Stimulated activated naive CD8-positive, alpha-beta T cell treated with anti-CD3 and anti-CD28 coated beads, Interleukin-15, amount 100 ng/mL, for 72 hours (primary cell): ENCODE measurements at places on chromosomes 11 and 22.

GRCh38 chr11:47971501-47971900, 8.9 kb upstream of the PTPRJ start:
- no peak for DNase-seq

DNA sequence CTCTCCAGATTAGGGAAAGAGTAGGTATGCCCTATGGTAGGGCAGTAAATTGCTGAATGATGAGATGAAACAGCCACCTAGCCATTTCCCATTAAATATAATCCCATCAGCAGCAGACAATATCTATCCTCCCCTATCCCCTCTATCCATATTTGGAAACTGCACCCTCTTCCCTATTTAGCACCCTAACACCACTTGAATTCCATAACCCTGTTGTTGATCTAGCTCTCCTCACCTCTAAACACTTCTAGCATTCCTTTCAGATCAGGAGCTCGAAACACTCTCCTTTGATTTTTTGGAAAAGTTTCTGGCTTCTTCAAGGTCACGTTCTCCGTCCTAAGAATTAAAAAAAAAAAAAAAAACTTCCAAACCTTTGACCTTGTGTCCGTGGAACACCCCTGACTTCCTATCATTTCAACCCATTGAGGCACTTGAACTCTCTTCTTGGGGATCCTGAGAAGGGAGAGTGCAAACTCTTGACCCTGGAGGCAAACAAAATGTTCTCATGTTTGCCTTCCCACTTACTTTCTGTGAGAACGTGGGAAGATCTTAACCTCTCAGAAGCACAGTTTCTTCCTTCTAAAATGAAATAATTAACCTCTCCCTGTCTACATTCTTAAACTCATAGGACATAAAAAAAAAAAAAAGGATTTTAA, 19.0 kb downstream of the TRIM5 start:
- no peak for DNase-seq

GRCh38 chr11:44374001-44374400, 64.1 kb upstream of the ALX4 start:
- DNase-seq, result no peak

- DNase-seq, result no peak
Measured at GRCh38 chr11:113971506-113972195, 3.3 kb upstream of the HTR3A start.
